ENCODE measurements at places on chromosomes 4 and X.
A peak's percentile ranks its signal among the peaks of the same experiment; 100 is the strongest.

- DNase-seq, result no peak
Observed at GRCh38 chr4:13212936-13213335, 271.2 kb downstream of the RAB28 start.

DNA sequence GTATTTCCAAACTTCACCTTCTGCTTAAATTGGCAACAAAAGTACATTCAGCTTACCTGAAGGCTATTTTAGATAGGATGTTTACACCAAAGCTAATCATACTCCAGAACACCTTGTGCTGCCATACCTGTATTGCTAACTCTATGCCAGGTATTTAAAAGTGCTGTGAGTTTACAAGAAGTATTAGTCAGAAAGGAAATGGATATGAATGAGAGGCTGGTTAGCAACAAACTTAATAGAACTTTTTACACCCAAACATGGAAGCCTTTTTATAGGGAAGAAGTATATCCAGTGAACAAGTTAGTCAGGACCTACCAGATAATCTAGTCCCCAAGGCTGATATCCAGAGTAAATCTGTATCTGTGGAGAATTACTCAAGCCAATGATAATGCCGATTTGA is 131.2 kb upstream of the SPRY1 start:
- DNase-seq, result no peak

DNA sequence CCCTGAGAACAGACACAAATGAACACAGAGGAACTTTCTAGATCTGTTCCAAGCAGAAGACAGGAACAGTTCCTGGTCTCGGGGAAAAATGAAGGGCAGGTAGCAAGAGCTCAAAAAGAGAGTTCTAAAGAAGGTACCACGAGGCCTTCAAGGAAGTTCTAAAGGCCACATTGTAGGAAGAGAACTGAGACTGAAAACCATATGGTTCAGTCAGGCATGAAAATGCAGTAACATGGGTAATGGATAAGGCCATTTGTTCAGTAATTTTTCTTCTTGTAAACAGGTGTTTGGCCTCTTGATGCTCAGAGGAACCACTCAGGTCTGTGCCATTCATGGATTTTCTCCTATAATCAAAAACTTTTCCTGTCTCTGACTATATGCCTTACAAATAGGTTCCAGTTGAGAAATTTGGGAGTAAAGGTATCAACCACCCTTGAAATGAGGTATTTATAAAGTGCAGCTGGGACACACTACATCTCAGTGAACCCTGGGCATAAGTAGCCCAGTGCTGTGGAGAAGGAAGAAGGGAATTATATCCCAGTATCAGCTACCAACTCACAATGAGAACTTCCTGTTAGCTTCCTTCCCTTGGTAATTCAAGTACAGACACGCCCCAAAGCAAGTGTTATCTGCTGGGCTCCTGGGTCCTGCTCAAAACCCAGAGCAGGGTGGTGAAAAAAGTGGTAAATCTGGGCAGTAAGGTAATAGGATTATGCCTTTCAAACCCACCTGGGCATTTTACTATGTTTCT is 277.9 kb downstream of the KLHL13 start:
- DNase-seq, result no peak

DNA sequence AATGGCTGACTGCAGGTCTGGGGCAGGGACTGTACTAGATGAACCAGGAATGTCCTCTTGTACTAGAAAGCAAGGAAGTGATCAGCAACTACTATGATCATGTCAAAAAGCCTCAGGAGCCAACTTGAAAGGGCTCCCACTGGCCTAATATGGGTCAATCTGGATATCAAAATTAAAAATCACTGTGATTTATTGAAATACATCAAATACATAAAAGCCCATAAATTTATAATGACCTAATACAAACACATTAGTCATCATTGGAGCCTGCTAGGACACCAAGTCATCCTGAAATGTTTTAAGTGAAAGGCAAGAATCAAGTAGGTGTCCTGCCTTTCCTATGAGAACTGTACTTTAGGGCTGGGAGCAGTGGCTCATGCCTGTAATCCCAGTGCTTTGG is 70.5 kb upstream of the KLHL13 start:
- no peak for DNase-seq

DNA sequence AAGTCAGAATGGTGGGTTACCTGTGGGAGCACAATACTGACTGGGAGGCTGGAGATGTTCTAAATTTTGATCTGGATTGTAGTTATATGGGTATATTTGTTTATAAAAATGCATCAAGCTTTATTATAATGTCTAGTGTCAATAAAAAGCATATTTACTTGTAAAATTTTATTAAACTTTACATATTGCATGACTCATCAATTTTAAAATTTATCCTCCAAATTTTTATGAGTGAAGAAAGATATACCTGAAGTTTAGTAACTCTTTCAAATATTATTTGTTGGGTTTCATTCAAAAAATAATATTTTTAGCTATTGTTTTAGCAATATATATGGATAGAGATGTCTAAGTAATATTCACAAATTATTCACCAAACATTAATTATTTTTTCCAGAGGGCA is 103.0 kb downstream of the ANXA5 start:
- DNase-seq, result no peak

- peak; percentile 64 for DNase-seq
Observed at GRCh38 chrX:95057341-95057740, 1383.3 kb downstream of the FAM133A start.

DNA sequence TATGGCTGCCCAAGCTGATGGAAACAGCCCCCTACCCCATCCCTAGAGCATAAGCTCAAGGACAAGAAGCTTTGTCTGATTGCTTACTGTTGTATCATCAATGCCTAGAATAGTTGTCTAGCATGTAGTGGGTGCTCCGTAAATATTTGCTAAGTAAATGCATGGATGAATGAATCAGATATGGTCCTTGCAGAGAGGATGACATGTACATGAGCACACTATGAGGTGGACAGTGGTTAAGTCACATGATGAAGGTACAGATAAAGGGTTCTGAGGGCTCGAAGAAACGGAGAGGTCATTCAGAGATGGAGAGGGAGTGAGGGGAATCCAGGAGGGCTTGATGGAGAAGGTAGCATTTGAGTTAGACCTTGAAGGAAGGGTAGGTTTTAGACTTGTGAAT is 214.2 kb downstream of the RBMX2 start:
- no peak for DNase-seq
